ENCODE measurements at places on chromosomes 7 and 10.
A peak's percentile ranks its signal among the peaks of the same experiment; 100 is the strongest.

DNA sequence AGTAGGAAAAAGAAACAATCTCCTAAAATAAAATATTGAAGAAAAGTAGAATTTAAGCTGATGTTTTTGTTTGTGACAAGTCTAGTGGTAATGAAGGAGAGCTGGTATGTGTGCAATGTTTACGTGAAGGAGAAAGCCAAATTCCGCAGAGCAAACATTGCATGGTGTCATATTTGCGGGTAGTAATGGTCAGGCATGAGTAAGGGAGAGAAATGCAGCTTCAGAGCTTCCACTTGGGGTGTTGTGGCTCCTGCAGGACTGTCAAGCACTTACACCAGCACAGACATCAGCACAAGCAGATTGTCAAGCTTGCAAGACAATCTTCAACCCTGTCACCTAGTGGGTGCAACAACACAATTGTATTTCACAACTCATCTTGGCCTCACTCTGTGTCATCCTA is 136.5 kb upstream of the ETV1 start:
- DNase-seq: no peak

DNA sequence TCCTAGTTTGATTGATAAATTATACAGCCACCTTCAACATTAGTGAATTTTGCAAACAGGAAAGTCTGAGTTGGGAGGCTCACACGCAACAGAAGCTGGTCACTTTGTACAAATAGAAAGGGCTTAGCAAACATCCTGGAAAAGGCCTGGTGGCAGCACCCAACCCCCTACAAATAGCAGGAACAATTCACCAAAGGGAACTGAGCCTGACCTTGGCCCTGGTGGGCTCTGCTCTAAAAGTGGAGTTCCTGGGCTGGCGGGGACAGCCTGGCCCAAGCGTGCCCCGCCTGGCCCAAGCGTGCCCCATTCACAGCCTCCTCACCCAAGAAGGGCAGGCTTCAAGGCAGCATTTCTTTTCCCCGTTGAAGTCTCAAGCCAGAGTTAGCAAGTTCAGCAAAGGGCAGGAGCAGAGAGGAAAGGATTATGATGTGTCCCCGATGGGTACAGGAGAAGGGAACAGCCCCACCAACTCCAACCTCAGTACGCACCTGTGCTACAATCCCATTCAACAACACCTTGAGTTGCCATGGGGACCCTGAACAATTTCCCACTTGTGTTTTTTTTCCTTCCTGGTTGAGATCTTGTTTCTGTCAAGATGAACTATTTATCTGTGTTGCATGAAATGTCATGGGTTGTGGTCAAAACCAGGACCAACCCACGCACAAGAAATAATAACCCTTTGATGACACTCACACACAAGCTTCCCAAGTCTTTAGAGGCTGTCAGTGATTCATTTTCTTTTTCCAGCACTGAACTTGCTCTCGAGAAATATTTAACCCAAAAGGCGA is 43.4 kb downstream of the RGS10 start:
- DNase-seq: no peak

DNA sequence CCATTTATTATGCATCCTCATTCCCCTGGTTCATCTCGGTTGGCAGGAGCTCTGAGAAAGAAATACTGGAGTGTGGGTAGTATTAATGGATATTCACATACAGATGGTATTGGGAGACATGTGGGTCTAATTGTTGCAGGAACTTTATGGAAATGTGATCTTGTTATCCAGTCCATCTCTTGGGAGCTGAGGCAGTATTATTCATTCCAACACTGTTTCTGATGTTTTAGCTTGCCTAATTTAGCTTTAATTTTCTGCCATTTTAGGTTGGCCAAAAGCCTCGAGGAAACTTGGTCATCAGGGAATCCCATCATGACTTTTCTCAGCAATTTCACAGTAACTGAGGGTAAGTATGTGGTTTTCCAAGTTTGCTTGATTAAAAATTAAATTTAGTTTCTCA is 125.7 kb downstream of the ABCA13 start:
- DNase-seq: no peak

DNA sequence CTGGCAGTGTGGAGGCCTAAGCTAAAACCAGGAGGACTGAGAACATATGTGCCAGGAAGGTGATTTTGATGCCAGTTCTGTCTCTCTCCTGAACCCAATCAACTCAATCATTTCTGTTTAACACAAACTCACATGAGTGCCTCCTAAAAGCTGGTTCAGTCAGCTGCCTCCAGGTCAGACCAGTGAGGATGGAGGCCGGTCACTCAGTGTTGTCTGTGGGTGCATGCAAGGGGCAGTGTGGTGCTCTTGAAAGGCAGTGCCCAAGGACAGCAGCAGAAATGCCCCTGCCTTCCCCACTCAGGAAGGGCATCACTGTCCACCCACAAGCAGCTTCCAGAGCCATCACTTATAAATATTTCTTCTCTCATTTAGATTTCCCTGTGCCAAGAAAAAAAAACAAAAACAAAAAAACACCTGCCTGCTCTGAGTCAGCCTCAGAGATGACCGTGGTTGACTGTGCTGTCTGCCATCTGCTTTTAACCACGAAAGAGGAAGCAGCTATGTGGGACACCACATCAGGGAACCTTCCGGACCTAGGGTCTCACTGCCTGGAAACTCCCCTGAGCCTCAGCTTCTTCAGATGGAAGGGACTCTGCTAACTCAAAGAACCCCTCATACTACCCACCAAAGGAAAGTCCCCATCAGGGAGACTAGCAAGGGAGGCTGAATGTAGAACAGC is 39.1 kb downstream of the VOPP1 start:
- peak; percentile 94 for DNase-seq

DNA sequence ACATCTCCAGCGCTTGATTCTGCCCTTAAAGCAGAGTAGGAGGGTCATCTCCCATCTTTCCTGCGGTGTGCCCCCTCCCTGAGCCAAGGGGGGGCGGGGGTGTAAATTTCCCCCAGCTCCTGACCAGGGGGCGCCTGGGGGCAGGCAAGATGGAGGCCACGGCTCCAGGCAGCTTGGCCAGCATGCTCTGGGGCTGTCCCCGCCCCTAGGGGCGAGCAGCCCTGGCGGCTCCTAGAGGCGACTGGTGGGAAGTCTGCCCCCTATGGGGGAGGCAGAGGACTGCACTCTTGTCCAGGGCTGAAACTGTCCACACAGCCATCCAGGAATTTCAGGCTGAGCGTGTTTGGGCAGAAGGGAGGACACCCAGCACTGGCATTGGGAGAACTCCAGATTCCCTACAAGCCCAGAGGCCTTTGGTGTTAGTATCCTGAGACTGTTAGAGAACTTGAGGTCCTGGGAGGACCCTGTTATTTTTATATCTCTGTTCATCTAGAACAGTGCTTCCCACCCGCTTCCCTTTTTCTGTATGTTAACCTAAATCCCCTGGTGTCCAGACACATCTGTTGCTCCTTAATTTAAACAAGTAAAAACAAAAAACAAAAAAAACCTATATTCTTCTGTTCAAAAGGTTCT is 4.6 kb downstream of the STRA8 start:
- no peak for DNase-seq

DNA sequence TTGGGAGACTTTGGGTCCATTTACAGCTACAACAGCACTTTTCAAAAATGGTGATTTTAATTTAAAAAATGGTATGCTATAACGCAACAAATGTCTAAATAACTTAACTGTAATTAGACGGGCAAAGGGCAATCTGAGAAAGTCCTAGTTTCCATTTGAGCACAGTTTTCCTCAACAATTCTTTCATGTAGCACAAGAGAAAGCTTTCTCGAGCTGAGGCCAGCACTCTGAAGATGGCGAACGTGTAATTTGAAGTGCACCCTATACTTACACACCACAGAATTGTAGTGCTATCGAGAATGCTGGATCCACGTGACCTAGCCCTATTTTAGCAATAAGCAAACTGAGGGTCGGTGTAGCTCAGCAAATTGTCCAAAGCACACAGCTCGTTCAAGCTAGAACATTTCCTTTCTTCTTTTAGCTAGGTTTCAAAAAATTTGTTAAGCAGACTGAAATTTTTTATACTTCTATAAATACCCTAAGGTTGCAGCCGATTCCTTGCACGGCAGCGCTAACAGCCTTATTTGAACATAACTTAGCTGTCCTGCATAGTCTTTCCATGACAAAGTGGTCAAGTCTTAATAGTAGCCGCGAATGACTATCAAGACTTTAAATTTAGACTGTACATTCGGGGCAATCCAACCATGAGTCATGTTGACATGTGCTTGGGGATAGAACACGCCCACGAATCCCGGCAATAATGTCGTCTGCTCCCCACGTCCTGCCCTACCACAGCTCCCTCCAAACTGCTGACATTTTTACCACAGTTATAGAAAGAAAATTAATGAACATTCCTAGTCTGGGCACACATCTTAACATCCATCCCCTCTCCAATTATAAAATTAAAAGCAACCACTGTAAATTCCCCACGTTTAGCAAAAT is 10.0 kb downstream of the KLF6 start:
- DNase-seq: no peak

DNA sequence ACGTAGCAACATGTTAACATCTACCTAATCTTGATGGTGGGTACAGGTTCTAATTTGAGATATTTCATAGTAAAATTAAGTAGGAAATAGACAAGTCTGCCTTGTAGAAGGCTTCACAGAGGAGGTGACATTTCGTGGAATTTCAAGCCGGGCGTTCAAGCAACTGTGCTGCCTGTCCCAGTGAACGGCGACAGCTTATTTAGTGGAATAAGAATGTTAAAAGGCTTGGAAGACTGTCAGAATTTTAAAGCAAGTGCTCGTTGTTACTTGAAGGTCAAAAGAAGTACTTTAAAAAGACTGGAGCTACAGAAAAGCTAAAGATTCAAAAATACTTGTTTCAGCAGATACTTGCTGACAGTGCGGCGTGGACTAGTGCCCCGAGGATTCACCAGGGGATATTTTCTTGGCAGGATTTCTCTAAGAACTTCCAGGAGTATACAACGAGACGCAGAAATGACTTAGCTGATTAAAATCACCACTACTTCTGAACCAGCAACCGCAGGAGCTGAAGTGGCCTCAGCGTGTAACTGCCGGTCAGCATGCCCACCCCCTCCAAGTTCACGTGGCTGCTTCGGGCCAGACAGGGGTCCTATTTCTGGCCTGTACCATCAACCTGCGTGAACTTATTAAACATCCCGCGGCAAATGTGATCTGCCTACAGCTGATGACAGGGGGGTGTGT is 46.5 kb downstream of the CTBP2 start:
- no peak for DNase-seq

GRCh38 chr7:113730309-113730955 is 188.4 kb downstream of the PPP1R3A start:
- DNase-seq: no peak

DNA sequence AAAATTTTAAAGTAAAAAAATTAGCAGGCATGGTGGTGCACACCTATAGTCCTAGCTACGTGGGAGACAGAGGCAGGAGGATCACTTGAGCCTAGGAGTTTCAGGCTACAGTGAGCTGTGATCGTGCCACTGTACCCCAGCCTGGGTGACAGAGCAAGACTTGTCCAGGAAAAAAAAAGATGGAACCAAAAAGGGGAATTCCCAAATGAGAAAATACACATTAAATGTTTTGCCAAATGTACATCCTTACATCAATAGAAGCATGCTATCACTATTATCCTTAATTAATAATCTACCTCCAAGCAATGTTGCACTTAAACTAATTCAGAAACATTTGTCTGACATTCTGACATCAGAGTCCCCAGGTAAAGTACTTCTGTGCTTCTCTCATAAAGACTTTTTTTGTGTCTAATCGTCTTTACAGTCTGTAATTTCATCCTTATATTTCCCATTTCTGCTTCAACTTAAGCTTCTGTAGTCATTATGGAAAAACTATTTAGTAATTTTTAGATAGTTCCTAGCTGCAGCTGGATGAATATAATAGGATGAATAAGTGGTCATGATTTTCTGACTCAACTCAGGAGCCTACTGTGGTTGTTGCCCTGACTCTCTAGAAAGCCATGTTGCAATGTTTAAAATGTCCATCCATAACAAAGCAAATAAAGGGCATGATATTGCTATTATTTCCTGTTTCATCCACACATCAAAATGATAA is 57.7 kb downstream of the MYPN start:
- DNase-seq: no peak

DNA sequence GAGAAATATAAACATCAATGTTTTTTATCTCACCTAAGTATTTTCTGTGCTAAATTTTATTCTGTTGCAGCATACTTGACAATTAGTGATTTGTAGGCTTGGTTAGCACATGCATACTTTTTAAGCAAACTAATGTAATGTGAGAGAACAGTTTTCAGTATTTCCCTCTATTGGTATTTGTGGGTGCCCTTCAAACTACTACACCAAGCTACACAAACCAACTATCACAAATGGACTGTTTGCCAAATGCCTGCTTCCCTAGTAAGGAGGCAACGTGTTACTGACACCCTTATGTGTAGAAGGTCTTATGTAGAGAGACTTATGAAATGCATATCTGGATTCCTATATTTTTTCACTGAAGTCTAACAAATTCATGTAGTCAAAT is 98.4 kb upstream of the FZD1 start:
- DNase-seq: no peak

DNA sequence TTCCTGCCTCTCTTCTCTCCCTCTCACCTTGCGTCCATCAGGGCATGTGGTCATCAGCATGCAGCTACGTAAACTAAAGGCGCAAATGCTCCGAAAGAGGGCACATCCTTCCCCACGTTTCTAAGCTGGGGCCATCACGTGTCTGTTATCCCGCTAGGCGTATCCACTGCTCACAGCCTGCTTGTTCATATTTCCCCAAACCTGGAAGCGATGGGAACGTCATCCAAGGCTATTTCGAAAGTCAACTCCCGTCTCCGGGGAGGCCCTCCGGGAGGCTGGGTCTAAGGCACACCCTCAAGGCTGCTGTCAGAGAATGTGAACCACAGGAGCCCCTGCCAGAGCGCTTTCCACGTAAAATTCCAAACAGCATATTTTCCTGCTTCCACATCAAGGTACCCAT is 199.2 kb downstream of the DIP2C start:
- no peak for DNase-seq

Measured in hematopoietic multipotent progenitor cell (in vitro differentiated cells).